ENCODE measurements at places on chromosomes 13 and 19.
A peak's percentile ranks its signal among the peaks of the same experiment; 100 is the strongest.

GRCh38 chr19:35051796-35052195, 10.3 kb downstream of the HPN start:
- DNase-seq, result no peak

- DNase-seq, result no peak
These were observed 24.2 kb downstream of the GAS6 start for GRCh38 chr13:113839536-113840204.

DNA sequence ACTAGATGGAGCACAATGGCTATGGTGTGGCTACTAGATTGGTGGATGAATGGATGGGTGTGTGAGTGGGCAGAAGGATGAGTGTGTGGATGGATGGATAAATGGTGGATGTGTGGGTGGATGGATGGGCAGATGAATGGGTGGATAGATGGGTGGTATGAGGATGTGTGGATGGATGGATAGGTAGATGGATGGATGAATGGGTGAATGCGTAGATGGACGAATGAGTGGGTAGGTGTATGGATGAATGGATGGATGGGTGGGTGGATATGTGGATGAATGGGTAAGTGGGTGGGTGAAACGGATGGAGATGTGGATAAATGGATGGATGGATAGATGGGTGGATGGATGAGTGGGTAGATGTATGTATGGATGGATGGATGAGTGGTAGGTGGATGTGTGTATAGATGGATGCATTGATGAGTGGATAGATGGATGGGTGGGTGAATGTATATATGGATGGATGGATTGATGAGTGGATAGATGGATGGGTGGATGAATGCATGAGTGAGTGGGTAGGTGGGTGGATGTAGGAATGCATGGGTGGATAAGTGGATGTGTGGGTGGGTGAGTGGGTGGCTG, 114.2 kb downstream of the TEX29 start:
- DNase-seq, result no peak

DNA sequence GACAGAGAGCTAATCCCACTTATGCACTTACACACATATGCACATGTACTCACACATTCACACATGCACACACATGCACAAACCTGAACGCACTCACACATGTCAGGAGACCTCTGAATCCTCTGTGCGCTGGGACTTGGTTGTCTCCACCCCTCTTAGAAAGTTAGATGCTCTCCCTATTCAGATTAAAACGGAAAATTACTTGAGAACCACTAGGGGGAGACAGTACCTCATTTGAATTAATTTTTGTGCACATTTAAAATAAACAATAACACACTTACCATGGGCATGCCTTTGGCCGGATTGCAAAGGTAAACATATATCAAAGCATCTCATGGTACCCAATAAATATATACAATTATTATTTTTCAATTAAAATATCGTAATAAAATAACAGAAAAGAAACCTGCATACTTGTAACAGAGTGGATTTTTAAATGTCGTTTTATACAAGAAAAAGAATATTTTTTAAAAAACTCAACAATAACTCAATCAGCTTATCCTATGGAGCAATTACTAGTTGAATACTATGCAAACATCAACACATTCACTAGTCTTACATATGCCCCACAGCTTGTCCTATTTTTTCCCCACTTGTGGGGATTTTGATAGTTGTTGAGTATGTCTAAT, 9.5 kb upstream of the LILRB4 start:
- no peak for DNase-seq

DNA sequence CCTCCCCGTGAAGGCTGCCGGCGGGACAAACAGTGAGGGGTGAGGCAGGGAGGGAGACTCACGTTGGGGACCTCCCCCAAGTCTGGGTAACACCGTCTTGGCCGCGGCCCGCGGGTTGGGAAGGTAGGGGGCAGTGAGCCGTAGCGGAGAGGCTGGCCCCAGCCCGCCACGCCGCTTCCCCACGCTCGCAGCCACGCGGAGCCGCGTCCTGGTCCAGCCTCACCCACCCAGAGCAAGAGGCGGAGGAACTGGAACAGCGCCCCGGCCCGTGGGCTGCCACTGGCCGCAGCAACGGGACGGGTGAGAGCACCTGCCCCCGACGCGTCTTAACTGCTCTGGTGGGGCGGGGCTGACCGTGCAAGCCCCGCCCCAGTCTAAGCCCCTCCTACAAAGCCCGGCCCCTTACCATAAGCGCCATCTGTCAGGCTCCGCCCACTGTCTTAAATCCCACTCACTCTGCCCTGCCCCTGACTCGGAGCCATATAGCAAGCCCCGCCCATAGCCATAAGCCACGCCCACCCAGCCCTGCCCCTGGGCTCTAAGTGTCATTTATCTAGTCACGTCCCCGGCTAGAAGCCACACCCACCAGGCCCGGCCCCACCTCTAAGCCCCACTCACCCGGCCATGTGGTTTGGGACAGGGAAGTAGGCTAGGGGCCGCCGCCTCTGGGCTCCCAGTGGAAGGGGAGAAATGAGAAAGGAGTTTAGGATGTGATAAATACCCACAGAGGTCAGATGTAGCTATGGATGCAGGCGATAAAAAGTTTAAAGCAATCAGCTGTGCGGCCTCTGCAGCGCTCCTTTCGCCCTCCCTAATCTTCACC, 2.1 kb upstream of the CCL25 start:
- peak; percentile 71 for DNase-seq

- DNase-seq, result no peak
These were observed 7.1 kb upstream of the WDR18 start for GRCh38 chr19:977058-977464.

GRCh38 chr13:62388515-62388914, 972.9 kb upstream of the PCDH20 start:
- DNase-seq, result no peak

DNA sequence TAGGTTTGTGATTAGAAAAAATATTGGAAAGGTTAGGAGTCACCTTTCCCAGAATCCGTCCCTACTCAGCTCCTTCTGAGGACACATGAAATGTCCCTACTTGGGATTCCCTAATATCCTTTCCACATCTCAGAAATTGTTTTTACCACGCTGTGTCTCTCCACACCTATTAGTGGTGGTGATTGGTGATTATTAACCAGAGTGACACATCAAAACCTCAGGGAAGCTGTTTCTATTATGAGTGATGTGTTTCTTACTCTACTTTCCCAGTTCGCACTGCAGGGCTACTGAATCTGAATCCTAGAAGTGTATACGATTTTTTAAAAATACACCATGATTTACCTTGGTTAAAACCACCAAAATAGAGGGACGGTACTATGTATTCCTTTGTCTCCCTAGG, 460.8 kb downstream of the TBC1D4 start:
- DNase-seq, result no peak

DNA sequence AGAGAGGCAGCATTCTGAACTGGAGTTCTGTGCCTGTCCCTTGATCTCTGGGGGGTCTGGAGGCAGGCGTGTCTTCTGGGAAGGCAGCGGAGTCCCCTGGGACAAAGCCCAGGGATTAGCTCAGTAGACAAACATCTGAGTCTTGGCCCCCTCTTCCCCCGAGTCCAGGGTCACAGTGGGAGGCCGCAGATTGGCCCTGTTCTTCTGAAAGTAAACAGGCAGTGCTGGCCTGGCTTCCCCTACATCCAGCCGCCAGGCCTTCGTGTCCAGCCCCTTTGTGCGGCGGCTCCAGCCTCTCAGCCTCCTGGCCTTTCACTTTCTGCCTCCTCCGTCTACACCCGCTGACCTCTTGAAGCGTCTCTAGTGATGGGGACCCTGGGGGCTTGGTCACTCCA, 989 bp downstream of the NFILZ start:
- DNase-seq, result peak; percentile 45

DNA sequence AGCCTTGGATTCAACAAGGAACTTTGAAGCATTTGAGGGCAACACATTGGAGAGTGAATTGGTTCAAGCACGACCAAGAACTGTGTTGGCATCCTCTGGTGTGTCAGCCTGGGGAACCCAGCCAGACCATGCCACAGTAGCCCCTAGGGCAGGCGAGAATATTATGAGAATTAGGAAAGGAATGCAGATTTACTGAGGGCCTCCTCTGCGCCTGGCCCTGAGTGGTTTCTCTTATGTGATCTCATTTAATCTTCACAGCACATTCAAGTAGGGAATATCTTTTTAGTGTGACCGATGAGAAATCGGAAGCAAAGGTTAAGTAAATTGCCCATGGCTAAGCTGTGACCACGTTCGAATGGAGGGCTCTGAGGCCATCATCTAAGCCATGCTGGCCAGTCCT, 15.3 kb upstream of the ERICH6B start:
- no peak for DNase-seq

DNA sequence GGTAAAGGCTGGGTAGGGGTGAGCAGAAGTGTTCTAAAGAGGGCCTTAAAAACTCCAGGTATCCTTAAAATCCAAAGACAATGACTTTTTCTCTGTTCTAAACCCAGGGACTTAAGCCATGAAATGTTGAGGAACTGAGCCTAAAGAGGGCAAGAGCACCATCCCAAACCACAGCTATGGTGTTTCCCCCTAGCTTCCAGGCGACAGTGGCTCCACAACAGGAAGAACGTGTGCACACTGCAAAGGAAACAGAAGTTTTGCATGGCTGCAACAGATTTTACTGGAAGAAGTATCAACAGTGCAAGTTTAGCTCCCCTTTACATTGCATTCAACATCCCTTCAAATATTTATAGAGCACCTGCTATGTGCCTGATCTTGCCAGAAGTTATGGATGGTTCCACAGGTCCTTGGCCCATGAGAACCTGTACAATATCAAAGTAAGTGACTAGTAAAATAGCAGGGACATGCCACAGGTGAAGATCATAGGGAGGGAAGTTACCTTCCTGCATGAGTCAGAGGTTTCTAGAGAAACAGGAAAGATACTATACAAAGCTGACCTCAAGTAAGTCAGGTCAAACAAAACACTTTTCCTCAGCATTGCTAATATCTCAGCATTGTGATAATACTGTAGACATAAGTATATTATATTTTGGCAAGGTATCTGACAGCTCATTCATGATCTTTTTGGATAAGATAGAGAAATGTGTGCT, 8.4 kb upstream of the KCTD12 start:
- no peak for DNase-seq

DNA sequence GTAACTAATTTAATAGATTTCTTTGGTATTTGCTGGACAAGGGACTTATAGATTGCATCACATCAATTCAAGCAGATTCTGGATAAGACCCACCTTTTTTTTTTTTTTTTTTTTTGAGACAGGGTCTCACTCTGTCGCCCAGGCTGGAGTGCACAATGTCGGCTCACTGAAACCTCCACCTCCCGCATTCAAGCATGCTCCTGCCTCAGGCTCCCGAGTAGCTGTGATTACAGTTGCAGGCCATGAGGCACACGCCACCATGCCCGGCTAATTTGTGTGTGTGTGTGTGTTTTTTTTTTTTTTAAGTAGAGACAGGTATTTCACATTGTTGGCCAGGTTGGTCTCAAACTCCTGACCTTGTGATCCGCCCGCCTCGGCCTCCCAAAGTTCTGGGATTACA, 4.2 kb upstream of the PRODH2 start:
- DNase-seq, result no peak

GRCh38 chr19:17401628-17402027, 3.8 kb downstream of the BST2 start:
- DNase-seq, result no peak

GRCh38 chr13:40016953-40017660, 361.6 kb downstream of the COG6 start:
- DNase-seq, result no peak

- peak; percentile 13 for DNase-seq
These were observed 4.6 kb upstream of the NAA16 start for GRCh38 chr13:41306271-41307145.

- DNase-seq, result no peak
These were observed 20.3 kb downstream of the RFX1 start for GRCh38 chr19:13985771-13986347.

DNA sequence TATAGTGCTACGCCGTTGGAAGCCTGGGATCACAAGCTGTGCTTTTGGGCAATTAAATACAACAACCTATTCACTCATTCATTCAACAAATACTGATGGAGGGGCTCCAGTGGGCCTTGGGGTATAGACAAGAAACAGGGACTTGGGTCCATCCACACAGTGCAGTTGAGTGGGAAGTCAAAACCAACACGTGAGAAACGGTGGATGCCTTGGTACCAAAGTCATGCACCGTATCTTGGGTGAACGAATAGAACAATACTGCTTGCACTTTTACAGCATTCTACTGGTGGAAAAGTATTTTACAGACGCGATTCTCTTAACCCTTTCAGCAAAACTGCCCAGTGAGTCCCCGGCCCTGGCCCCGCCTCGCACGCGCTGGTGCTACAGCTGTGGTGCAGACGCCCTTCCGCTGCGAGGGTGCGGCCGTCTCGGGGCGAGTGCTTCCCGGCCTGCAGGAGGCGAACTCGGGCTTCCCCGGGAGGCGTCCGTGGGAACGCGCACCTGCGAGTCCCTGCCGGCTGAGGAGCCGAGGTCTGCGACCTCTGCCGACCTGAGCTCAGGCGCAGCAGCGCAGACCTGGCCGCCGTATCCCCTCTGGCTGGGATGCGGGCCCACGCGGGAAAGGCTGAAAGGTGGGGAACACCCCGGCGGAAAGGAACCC, 8.3 kb downstream of the TNFRSF19 start:
- peak; percentile 76 for DNase-seq

DNA sequence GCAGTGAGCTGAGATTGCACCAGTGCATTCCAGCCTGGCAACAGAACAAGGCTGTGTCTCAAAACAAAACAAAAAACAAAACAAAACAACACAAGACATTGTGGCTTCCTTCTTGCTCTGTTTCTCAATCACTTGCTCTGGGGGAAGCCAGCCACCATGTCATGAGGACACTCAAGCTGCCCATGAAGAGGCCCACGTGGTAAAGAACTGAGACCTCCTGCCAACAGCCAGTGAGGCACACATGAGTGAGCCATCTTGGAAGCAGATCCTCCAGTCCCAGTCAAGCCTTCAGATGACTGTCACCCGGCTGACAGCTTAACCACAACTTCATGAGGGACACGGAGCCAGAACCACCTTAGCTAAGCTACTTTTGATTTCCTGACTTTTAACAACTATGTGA, 25.2 kb downstream of the CPT1C start:
- DNase-seq, result no peak

GRCh38 chr19:55319785-55320184, 5.4 kb downstream of the TMEM150B start:
- peak; percentile 26 for DNase-seq

DNA sequence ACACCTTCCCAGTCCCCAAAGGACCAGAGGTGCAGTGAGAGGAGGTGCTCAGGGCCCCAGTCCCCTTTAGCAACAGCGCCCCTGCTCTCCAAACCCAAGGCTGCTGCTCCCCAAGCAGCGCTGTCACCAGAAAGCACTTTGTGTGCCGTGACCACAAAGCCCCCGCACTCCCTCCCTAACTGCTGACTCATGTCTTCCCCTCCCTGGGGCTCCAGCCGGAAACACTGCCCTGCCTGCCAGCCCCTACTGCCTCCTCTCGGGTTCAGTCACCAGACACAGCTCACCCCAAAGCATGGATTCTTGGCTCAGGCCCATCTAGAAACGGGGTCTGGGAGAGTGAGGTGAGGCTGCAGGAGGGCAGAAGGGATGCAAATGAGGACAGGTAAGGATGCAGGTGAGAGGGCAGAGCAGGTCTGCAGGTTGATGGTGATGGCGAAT, 4.9 kb upstream of the TNFSF14 start:
- peak; percentile 75 for DNase-seq

- DNase-seq, result no peak
These were observed 97.9 kb upstream of the SLC7A1 start for GRCh38 chr13:29693275-29693945.

GRCh38 chr13:42375663-42376062, 103.7 kb downstream of the AKAP11 start:
- no peak for DNase-seq
